ENCODE measurements at places on chromosomes 12 and 14.

DNA sequence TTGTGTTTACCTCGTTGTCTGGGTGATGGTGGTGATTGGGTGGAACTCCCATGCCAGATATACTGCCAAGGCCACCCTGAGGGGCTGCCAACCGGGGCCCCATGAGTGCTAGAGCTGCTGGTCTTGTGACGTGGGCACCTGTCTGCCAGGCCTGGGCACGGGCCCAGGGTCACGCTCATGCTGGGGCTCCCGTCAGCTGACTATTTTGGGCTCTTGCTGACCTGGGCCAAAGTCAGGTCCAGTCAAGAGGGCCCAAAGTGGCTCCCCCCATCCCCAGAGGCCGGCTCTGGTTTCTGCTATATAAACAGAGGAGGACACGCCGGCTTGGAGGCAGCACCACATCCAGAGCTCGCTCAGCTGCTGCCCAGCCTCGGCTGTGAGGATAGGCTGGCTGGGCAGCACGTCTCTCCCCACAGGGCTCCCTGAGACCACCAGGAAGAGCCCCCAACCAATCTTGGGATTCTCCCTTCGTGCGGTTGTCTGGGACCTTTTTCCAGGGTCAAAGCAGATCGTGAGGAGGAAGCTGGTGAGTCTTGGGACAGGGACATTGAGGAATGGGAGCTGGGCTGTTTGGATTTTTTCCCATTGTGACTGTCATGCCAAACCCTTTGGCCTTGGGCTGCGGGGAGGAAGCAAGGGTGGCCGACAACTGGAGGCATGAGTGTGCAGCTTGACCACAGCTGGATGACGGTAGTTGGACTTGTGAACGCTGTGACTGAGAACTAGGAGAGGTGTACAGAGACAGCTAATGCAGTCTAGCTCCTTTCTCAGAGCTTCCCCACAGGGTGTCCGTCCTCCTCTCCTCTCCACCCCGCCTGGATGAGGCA is 7.6 kb upstream of the NR4A1 start:
- no peak for DNase-seq

DNA sequence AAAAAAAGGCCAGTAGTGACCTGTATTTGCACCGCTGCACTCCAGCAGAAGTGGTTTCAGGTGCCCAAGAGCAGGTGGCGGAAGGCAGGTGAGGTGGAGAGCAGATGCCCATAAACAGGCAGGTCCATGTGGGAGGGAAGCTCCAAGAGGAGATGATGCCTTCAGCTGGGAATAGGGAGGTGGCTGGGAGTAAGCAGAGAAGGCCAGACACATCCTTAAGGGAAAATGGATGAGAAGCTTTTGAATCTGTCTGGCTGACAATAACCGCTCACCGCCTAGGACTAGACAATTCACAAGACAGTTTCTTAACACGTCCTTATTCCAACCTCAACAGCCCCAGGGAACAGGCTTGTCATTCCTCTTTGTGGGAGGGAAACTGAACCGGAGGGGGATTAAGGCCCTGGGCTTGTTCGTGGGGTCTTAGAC is 43.9 kb upstream of the PLEKHG6 start:
- DNase-seq = no peak

- peak; percentile 83 for DNase-seq
Measured at GRCh38 chr14:90409209-90409730, 12.4 kb downstream of the CALM1 start.

- no peak for DNase-seq
Measured at GRCh38 chr14:103112400-103113243, 10.6 kb upstream of the TNFAIP2 start.

GRCh38 chr14:75030147-75030546 is 21.1 kb downstream of the MLH3 start:
- no peak for DNase-seq

- DNase-seq = no peak
Measured at GRCh38 chr14:77063571-77064171, 34.4 kb upstream of the CIPC start.

GRCh38 chr12:60211244-60211643 is 615.4 kb downstream of the SLC16A7 start:
- DNase-seq = no peak

- DNase-seq = no peak
Measured at GRCh38 chr14:38143170-38143569, 64.5 kb upstream of the SSTR1 start.

GRCh38 chr14:54638135-54638446 is 71.2 kb downstream of the SAMD4A start:
- no peak for DNase-seq

DNA sequence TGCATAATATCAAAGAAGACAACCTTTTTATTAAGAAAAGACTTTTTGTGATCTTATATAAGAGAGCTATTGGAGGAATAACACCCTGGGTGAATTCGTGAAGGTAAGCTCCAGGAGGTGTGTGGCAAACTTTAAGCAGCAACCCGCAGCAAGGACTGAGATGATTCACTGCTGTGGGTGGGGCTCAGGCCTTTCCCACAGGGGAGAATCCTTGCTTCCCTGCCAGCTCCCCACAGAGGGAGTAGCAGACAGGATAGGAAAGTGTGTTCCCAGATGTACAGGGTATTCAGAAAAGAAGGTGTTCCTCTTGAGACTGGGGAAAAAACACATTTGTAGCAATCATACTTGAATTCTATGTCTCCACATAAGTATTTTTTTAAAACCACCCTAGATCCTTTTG is 9.2 kb downstream of the NDUFA12 start:
- DNase-seq = peak; percentile 38

DNA sequence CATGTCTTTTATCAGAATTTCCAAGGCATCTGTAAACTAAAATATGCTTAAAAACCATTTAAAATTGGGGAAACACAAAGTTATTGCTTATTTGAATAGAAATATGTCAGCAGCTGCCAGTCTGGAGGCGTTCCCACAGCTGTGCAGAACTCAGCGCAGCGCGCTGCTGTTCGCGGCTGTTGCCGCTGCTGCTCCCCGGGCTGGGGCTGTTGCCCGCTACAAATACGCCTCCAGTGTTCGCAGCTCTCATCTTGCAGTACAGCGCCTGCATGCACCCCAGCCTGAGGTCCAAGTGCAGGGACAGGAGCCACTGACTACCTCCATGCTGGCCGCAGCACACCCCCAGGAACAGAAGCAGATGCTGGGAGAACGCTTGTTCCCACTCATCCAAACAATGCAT is 216.2 kb downstream of the SLC16A7 start:
- no peak for DNase-seq

DNA sequence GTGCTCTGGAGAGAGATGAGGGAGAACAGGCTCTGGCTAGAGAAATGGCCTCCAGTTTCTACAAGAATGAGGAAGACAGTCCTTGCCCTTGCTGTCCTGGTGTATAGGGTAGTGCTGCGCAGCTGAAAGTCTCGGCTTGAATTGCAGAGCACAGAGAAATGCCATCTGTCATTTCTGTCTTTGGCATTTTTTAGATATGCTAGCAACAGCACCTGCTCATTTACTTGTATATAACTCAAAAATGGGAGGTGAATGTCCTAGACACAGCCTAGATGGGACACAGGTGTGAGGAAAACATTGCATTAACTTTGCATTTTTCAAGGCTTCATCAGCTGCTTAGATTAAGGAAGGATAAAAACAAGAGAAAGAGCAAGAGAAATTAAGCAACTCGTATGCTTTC is 35.8 kb downstream of the GPR19 start:
- DNase-seq = no peak

- no peak for DNase-seq
Measured at GRCh38 chr12:124652661-124653060, 85.2 kb upstream of the NCOR2 start.

- DNase-seq = no peak
Measured at GRCh38 chr12:62640910-62641448, 174.4 kb downstream of the MON2 start.

DNA sequence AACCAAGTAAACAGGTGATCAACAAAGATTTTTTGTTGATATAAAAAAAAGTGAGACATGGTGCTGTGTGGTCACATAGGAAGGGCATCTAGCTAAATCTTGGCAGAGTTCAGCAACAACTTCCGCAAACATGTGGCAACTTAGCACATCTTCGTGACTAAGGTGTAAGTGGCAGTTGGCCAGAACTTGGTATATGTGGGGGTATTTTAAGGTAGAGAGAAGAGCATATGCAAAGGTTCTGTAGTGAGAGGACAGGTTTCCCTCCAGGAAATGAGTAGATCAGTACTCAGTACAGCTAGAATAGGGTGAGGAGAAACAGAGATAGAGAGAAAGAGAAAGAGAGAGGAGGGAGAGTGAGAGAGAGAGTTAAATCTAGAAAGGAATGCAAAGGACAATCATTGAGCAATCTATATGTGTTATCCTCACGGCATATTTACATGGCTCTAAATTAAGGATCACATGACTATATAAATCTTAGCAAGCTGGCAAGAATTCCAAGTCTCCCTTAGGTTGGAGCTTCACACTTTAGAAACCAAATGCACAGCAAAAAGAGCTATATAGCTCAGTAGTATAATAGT is 227.7 kb upstream of the HMGA2 start:
- DNase-seq = no peak

DNA sequence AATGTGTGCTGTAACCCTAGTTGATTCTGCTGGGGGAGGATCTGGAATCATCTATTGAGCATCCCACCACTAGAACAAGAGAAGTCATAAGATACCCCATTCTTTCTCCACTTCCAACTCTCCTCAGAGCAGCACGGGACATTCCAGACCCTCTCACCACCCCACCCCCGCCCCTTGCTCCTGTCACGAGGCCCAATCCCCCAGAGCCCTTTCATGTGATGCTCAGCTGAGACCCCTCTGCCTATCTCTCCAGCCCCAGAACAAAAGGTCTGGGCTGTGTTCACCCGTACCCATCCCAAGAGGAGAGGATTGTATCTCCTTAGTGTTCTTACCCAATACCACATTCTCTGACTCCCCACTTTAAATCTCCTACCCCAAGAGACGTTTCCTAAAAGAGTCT is 602 bp downstream of the PMEL start:
- no peak for DNase-seq

DNA sequence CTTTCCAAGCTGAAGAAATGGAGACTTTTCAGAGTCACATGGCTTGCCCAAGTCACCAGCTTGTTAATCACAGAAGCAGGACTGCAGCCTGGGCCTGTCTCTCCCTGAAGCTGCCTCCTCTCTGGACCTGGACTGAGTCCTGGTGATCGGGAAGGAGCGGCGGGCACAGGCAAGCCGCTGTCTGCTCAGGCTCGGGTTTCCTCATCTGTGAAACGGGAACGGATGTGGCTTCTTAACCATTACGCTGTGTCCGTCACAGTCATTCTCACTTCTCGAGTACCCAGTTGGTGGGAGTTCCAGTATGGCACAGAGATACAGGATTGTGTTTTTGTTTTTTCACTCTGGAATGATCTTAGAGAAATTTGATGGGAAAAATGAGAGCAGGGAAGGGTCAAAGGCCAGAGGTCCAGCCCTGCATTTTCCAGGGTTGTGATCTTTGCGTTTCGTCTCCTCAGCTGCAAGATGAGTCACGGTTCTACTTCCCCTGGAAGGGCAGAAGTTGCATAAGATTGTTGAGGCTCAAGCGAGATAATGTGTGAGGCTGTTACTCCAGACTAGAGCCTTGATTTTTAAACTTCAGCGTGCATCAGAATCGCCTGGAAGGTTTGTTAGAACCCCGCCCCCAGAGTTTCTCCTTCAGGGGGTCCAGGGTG is 7.6 kb upstream of the LRTM2 start:
- no peak for DNase-seq

GRCh38 chr12:82448911-82449578 is 90.7 kb downstream of the METTL25 start:
- DNase-seq = no peak

DNA sequence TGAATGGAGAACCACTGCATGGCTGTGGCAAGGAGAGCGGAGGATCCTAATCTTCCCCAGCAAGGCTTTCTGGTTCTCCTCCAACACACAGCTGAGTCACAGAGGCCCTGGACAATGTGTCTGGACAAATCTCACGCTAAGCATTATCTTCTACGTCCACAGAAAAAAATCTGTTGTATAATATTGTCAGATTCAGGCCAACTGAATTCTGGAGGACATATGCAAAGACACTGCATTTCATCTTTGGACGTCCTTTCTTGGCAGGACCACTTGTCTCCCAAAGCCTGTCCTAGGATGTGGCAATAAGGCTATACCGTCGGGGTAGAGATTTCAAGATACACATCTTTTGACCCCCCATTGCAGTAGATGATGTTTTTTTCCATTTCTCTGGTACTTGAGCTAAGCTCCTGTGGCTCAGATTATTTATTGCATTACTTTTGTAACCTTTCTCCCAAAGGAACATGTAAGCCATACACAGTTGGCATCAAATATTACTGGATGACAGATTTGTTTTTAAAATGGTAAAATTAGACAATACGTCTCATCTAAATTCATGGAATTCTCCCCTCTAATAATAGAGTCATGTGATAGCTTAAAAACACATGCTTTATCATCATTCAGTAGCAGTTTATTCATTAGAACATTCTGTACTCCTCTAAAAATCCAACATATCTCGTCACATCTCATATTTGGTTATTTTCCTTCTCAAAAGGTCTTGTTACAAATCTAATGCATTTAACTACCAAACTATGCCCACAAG is 19.4 kb downstream of the LMO3 start:
- no peak for DNase-seq

GRCh38 chr14:29716150-29716549 is 211.5 kb downstream of the PRKD1 start:
- no peak for DNase-seq

Data from HS-27A (cell line).